CD4-positive, alpha-beta T cell (primary cell): ENCODE measurements at places on chromosomes 1 and 21.
A peak's percentile ranks its signal among the peaks of the same experiment; 100 is the strongest.

DNA sequence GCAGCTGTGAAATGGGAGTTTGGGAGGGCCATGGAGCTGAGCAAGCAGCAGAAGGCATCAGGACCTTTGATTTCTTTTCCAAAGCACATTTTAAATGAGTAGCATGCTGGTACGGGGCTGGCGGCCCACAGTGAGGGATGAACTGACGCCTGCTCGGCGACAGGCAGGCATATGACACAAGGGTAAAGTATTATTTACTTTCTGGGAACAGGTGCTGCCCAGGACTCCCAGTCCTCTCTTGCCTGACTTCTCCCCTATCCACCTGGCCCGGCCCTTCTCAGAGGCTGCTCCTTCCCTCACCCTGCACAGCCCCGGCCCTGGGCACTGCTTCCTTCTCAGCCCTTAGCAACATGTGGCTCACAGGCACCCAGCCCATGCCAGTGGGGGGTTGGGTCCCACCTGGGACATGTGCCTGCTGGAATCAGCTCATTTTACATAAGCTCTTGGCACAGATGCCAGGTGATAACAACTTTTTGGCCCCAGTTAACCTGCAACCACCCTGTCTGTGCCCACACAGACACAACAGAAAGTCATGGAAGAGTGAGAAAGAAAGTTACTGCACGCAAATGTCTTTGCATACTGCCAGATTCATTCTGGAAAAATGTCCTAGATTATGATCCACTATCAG is 112.3 kb upstream of the GADD45A start:
- no peak for DNase-seq

- no peak for DNase-seq
These were observed 29.4 kb downstream of the NMNAT2 start for GRCh38 chr1:183388735-183389134.

- no peak for DNase-seq
These were observed 150.8 kb upstream of the ERG start for GRCh38 chr21:38649120-38649519.

DNA sequence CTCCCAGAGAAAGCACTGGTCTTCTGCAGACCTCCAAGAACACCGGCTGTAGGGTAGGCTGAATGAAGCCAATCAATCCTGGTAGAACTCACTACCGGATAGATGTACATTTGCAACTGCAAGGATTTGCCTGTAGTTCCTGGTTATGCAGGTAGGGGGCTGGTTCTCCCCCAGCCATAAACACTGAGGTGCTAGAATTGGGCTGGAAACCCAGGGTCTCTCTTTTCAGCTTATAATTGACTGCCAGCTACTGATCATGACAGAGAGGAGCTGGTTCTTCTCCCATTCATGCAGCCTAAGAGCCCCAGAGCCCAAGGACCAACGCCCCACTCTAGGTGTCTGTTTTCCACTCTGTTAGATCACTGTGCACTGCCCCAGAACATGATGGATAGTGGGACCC is 21.5 kb upstream of the MTARC2 start:
- no peak for DNase-seq

DNA sequence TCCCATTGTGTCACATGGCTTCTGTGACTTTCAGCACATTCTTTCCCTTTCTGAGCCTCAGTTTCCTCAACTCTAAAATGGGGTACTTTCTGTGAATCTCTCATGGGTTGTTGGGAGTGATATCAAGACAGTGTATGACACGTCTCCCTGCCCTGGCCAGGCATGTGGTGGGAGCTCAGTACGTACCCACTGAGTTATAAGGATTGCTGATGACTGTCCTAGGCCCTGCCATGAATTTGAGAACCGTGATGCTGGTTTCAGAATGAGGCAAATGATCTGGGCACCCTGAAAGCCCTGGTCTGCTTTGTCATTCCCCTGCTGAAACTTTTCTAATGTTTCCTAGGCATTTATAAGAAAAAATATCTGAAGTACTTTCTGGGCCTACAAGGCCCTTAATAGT is 3.6 kb downstream of the ZNF362 start:
- DNase-seq = no peak

DNA sequence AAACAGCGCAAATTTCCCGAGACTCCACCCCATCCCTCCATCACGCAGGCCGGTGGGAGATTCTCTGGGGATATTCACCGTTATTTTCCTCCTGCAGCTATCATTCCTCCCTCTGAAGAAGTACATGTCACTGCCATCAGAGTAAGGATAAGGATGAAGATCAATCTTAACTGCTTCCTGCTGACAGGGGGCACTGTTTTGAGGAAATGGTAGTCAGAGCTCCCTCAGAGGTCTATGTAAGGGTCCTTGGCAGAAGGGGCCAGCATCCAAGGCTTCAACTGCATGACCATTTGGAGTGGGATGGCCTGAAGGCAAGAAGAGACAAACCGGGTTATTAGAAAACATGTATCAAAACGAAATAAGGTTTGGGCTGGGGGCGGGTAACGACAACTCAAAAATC is 111.5 kb downstream of the KCNK1 start:
- no peak for DNase-seq

DNA sequence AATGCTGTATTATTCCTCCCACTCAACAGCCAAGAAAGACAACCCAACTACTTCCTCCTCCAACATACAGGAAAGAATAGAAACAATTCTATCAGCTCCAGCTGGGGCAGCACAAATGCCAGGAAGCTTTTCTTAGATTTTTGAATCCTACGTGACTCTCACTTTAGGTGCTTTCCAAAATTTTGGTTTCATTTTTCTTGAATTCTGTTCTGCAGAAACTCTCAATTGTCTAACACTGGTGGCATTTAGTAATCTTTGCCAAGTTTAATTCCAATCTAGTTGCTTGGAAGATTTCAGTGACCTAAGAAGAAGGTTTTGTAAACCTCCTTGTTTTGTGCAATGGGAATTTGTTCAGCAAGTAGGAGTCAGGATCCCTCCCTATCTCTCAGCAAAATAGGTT is 37.1 kb upstream of the DOCK7 start:
- no peak for DNase-seq

- no peak for DNase-seq
These were observed 6.6 kb downstream of the TNFRSF8 start for GRCh38 chr1:12069623-12070244.

- DNase-seq = peak; percentile 21
These were observed 18.9 kb upstream of the ZNF683 start for GRCh38 chr1:26391450-26391849.

DNA sequence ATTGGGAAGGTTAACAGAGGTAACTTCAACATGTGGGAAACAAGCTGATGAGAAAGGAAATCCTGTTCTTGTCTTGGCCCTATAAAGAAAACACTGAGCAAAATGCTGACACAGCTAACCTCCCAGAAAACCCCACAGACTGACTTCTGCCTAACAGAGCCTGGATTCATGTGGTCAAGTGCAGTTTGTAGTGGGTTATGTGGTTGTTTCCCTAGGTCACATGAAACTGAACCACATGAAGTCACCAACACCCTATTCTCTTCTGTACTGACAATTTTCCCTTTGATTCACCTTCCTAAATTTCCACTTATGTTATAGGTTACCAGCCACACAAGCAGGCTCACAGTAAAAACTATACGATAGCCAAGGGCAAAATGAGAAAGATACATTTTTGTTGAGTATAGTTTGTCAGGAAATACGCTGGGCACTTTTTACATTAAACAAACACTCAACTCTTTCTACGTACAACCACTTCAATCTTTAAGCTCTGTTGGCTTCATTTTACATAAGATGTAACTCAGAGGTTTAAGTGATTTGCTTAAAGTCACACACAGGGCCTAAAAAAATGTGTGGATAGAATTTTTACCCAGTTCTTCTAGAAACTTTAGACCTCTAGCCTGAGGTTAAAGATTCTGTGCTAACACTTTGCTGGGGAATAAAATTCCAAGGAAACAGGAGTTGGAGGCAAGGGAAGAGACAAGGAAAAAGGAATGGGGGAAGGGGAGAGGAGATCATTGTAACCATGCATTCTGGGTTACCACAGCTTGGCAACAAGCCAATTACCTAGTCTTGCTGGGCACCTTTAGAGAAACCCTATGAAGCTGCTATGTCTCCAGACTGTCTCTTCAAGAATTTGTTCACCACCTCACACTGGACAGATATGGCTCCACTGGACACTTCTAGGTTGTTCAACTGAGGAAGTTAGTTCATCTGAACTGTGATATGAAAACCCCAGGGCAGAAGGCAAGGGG is 601.6 kb upstream of the USP24 start:
- no peak for DNase-seq

DNA sequence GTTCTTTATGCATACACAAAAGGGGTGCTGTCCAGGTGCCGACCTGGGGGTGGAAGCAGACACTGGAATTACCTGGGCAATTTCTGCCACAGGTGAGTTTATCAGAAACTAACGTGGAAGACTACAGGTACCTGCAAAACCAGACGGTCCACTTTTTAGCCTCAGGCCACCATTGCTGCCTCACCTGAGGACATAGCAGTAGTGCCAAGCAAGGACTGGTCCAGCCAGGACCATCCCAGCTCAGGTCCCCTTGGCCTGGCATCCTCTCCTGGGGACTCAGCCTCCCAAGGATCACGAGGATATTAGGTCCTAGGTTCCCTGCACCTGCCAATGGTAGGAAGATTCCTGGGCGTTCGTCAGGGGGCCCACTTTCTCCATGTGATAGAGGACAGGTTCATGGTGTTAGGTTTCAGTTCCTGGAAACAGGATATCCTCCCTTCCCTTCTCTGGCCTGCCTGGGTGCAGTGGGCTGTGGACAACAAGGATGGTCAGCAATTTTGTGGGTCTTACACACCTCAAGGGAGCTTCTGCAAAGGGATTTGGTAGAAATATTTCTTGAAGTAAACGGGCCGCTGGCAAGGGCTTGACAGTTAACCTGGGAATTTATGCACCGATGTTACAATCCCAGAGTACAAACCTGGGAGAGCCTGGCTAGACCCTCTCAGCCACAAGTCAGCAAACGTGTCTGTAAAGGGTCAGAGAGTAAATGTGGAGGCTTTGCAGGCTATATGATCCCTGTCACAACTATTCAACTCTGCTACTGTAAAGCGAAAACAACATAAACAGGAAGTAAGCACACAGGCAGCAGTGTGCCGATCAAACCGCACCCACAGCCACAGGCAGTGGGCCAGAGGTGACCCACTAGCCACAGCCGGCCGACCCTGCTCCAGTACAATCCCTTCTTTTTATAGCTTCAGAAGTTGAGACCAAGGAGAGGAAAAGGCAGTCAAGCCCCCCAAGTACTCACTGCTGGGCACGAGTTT is 71.4 kb upstream of the RAB4A start:
- no peak for DNase-seq

GRCh38 chr21:28550057-28550825 is 442.4 kb downstream of the LTN1 start:
- DNase-seq = no peak

DNA sequence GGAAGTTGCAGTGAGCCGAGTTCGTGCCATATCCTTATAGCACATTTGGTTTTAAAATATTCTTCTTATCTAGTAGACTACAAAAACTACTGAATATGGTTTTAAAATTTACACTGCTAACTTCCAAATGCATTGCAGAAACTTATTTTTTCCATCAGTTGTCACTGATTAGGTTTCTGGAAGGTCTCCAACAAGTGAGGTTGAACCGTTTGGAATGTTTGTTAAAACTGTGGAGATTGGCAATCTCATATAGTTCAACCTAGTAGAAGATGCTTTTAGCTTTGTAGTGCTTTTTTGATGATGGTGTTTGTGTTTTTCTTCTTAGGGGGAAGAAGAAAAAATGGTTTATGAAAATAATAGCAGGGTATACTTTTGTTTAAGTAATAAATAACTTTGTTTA is 12.9 kb downstream of the CENPF start:
- DNase-seq = no peak

- no peak for DNase-seq
These were observed 27.0 kb downstream of the RAP1GAP start for GRCh38 chr1:21641967-21642739.
